ENCODE measurements at places on chromosomes 5 and 9.

DNA sequence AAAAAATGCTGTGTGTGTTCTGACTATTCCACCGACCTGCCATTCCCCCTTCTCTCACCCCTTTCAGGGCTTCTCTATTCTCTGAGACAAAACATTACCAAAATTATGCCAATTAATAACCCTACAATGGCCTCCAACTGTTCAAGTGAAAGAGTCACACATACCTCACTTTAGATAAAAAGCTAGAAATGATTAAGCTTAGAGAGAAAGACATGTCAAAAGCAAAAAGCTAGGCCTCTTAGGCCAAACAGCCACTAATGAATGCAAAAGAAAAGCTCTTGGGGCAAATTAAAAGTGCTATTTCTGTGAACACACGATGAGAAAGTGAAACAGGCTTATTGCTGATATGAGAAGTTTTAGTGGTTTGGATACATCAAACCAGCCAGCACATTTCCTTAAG lies 279.6 kb upstream of the GRAMD2B start:
- DNase-seq = no peak

DNA sequence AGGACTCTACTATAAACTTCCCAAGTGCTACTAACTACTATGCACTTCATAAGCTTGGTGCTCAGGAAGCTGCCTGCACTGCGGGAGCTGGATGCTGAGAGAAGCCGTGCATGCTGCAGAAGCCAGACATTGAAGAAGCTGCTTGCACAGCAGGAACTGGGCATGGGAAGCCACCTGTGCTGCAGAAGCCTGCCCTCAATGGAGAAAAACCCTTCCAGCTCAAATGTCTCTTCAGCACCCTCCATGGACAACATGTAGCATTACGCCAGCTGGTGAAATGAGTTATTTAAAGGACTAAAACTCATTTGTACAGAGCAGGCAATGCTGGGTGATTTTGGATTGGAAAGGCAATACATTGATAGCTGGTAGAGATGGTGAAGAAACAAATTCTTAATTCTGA lies 247.2 kb downstream of the KIF4B start:
- no peak for DNase-seq

- DNase-seq = no peak
Observed at GRCh38 chr5:72209147-72210115, 102.2 kb downstream of the MAP1B start.

GRCh38 chr9:123174887-123175518 lies 93.4 kb downstream of the STRBP start:
- DNase-seq = no peak

- DNase-seq = no peak
Observed at GRCh38 chr9:106626936-106627335, 236.0 kb upstream of the ZNF462 start.

- no peak for DNase-seq
Observed at GRCh38 chr9:91677331-91677730, 253.7 kb upstream of the NFIL3 start.

- DNase-seq = no peak
Observed at GRCh38 chr9:124329206-124329792, 71.5 kb downstream of the NEK6 start.

GRCh38 chr9:86183229-86184137 lies 76.0 kb downstream of the C9orf153 start:
- no peak for DNase-seq

DNA sequence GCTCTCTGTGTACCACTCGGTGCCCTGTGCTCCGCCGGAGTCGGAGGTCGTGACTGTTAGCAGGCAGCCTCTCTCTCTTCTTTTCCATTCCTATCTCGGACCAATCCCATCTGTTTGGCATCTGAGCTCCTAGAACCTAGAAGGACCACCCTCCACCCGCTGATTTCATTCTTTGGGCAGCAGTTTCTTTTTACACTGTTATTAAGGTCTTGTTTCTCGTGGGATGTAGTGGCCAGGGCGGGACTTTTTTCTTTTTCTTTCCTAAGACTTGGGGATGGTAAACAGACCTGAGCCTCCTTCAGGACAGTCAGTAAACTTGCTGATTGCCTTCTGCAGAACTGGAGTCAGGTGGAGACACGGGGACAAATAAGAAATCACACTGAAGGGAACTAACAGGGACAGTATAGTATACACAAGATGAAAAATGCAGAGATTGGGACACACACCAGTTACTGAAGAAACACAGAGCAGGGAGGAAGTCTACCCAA lies 500 bp downstream of the URM1 start:
- no peak for DNase-seq

DNA sequence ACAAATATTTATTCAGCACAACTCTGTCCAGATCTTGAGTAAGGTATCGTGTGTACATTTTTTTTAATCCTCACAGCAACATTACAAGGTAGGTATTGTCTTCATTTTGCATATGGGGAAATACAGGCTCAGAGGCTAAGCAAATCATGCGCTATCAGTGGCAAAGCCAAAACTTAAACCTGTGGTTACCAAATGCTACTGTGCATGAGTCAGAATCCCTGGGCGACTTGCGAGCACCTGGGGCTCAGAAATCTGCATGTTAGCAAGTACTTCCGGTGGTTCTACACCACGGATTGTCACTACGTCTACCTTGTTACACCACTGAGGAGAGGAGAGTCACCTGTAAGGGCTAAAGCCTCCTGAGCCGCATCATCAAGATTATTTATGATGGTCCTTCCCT lies 21.3 kb downstream of the C5orf58 start:
- DNase-seq = no peak

- no peak for DNase-seq
Observed at GRCh38 chr9:137390553-137391410, 32.2 kb downstream of the EXD3 start.

DNA sequence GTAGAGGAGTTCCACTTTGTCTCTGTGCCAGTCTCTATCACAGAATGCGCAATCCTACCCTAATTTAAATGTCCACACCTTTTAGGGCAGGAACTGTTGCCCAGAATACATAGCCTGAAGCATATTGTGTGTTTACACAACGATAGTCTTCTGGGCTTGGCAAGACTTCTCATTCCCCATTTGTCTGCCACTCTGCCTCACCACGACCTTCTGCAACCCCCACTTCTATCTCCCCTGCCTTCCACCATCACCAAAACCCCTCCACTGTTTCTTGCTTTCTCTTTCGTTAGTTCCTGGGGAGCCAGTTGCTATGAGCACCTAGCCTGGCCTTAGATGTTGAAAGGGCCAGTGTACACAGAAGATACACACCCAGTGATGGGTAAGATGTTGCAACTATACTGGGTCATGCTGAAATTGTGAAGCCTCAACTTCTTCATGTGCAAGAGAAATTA lies 883 bp upstream of the RNF145 start:
- DNase-seq = no peak

DNA sequence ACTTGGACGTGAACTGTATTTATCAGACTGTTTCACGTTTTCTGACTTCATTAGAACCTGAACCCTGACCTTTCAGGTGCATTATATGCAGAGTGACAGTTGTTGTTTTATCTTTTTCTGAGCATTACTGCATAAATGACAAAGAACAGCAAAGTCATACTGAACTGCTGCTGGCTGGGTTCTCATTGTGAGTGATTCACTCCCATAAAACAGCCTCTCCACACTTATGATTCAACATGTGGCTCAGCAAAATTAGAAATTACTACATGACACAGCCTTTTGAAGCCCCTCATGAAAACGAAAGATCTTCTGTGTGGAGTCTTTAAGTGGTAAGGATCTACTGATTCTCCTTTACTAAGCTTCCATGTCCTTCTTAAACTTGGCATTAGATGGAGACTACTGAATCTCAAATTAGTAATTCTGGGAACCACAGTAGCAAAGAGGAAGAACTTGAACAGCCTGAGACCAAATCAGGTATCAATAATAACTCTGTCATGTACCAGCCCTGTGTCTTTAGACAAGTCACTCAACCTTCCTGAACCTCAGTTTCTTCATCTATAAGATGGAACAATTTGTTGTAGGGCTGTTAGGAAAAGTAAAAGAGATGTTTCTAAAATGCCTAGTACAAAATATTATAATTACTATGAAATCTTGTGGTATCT lies 172.3 kb upstream of the GNA14 start:
- DNase-seq = no peak

DNA sequence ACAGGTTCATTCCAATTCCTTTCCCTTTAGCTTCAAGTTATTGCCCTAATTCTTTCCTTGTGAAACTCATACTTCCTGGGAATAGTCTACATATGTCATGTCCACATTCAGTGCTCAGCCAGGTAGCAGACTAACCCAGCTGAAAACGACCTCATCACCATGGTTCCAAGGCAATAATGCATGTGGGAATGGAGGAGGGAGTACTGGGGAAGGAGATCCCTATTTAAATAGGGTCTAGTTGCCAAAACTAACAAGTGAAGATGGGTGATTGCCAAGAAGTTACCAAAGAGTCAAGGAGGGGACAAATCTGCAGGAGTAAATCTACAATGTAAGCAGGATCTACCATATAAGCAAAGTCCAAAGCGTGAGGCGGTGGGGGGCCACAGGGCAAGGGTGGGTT lies 47.3 kb upstream of the MCTP1 start:
- no peak for DNase-seq

DNA sequence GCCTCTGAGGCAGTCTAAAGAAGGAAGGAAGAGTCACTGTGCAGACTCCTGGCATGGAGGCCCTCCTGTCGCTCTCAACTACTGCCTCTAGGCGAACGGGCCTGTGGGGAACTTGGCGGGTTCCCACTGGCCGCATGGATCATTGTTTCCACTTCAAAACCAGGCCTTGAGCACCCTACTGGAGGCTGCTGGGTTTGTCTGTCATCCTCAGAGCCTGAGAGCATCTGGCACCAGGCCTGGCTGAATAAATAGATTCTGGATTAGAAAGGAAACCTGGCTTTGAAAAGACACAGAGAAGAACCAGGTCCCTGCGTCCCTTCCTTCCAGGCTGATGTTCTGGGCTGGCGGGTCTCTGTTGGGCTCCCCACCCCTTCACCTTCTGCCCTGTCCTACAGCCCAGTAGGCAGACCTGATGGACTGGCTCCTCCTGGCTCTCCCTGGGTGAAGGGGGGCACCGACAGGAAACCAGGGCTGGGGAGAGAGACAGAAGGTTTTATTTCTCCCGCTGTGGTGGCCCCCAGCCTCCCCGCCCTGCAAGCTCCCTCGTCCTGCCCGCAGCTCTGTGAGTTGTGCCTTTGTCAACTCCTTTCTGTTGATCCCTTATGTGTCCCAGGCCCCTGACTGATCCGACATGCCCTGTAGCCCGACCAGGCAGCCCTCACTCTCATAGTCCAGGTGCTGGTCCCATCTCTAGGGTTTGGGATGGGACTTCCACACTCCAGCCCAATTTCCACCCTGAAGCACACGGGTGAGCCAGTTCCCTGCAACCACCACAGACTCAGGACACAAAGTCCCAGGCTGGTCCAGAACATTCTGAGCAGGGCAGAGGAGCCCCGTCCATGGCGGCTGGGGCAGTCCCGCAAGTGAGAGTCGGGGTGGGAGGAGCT lies 50.1 kb downstream of the ADAMTS2 start:
- no peak for DNase-seq

GRCh38 chr5:148996270-148996669 lies 66.6 kb downstream of the SH3TC2 start:
- no peak for DNase-seq

DNA sequence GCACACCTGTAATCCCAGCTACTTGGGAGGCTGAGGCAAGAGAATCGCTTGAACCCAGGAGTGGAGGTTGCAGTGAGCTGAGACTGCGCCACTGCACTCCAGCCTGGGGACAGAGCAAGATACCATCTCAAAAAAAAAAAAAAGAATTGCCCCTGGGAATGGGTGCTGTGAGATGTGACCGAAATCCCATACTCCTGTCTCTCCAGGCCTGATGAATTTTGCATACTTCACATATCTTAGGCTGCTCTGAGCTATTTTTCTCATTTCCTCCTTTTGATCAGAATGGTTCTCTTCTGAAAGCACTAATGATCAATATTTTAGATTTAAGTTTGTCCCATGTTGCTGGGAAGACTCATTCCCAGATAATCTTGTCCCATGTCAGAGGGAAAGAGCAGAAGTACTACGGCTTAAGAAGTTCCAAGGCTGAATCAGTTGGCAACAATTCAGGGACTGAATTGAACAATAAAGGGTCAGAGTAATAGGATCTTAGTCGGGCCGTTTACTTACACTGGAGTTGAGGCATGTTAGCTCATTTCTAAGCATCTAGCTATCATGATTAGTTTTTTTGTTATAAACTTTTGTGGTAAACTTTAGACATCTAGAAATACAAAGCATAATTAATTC lies 44.2 kb upstream of the TENT2 start:
- no peak for DNase-seq

- DNase-seq = no peak
Observed at GRCh38 chr9:130266236-130267098, 907 bp downstream of the HMCN2 start.

DNA sequence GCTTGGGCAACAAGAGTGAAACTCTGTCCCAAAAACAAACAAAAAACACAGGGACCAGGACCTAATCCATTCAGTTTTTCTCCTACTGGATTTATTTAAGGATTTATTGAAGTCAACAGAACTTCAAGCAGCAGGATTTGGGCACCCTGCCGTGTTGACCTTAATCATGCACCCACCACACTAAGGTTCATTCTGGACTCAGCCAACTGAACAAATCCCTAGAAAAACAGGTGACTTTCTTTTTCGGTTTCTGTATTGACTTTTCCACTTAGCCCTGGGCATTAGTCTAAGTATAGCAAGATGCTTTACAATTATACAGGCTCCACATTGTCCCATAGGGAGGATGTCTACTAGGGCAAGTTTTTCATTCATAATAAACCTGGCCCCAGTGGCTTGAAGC lies 30.0 kb downstream of the ZNF131 start:
- no peak for DNase-seq

GRCh38 chr5:135566422-135567400 lies 12.1 kb downstream of the CXCL14 start:
- DNase-seq = no peak

- no peak for DNase-seq
Observed at GRCh38 chr5:91170266-91170665, 212.9 kb downstream of the ARRDC3 start.

DNA sequence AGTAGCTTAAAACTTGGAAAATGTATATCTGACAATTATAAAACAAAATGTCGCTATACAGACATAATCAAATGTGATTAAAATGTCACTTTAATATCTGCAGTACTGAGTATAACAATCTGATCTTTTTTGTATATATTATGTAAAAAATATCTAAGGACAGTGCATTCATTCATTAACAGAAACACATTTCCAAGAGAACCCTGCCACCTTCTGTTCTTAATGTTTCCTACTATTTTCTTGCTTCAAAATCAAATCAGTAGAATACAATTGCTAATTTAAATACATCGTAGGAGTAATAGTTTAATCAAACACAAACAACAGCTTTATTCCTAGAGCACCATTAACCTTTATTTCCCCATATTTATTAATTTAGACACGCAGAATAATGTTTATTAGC lies 142.6 kb upstream of the ST8SIA4 start:
- DNase-seq = no peak

DNA sequence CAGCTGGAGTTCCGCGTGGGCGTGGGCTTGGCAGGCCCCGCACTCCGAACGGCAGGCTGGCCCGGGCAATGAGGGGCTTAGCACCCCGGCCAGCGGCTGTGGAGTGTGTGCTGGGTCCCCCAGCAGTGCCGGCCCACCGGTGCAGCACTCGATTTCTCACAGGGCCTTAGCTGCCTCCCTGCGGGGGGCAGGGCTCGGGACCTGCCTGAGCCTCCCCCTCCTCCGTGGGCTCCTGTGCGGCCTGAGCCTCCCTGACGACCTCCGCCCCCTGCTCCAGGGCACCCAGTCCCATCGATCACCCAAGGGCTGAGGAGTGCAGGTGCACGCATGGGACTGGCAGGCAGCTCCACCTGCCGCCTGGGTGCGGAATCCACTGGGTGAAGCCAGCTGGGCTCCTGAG lies 191.8 kb downstream of the CYLC2 start:
- DNase-seq = no peak

GRCh38 chr5:67303356-67303755 lies 106.8 kb upstream of the CD180 start:
- no peak for DNase-seq
